ENCODE measurements at places on chromosomes 16 and 17.

DNA sequence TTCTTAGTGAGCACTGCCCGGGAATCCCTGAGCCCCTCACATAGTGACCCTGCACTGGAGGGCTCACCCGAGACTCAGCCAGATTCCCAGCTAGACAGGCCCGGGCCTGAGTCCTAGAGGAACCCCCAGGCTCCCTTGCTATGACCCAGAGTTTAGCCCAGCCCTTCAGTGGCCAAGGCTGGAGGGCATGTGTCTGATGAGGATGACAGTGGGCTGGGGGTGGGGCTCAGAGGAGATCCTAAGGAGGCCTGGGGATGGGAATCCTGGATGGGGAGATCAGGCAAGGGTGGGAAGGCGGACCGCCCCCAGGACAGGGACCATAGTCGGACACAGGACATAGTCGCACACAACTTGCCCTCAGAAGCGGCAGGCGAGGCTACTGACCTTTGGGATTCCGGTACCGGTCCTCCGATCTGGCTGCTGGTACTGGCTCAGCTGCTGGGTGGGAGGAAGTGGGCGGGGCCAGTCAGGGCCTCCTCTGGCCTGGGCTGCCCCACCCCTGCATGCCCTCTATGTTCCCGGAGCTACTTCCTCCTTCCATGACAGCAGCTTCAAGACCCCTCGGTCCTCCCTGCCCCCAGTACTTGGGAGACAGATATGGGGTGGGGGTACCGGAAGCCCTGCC, 1.1 kb downstream of the CD79B start:
- DNase-seq = no peak

DNA sequence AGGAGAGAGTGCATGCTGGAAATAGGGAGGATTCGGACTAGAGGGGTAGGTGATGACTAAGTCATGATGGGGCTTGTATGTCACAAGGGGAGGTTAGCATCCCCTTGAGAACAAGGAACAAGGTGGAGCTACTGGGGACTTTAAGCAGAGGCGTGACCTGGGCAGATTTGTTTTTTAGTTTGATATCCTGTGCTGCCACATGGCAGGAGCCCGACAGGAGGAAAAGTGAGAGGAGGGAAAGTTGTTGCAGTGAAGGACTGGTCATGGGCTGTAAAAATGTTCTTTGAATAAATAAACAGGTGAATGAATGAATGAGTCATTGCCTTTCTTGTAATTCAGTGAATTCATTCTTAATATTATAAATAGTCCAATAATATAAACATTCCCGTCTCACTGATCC, 365.1 kb upstream of the CDH5 start:
- no peak for DNase-seq

GRCh38 chr17:36931697-36932382, 5.4 kb upstream of the LHX1 start:
- peak; percentile 39 for DNase-seq

- no peak for DNase-seq
Observed at GRCh38 chr16:25235991-25236390, 19.2 kb downstream of the AQP8 start.

DNA sequence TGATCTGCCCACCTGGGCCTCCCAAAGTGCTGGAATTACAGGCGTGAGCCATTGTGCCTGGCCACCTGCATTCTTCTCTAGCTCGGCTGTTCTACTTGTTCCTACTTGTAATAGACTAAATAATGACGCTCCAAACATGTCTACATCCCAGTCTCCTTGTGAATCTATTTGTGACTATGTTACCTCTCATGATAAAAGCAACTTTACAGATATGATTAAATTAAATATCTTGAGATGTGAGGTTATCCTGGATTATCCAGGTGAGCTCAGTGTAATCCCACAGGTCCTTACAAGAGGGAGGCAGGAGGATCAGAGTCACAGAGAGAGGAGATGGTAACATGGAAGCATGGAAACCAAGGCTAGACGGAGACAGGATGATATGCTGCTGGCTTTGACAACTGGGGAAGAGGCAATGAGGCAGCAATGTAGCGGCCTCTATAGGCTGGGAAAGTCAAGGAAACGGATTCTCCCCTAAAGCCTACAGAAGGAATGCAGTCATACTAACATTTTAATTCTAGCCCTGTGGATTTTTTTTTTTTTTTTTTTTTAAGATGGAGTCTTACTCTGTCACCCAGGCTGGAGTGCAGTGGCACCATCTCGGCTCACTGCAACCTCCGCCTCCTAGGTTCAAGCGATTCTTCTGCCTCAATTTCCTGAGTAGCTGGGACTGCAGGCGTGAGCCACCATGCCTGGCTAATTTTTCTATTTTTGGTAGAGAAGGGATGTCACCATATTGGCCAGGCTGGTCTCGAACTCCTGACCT, 5.0 kb upstream of the LASP1 start:
- no peak for DNase-seq

GRCh38 chr17:8986295-8986694, 20.8 kb upstream of the PIK3R5 start:
- no peak for DNase-seq

DNA sequence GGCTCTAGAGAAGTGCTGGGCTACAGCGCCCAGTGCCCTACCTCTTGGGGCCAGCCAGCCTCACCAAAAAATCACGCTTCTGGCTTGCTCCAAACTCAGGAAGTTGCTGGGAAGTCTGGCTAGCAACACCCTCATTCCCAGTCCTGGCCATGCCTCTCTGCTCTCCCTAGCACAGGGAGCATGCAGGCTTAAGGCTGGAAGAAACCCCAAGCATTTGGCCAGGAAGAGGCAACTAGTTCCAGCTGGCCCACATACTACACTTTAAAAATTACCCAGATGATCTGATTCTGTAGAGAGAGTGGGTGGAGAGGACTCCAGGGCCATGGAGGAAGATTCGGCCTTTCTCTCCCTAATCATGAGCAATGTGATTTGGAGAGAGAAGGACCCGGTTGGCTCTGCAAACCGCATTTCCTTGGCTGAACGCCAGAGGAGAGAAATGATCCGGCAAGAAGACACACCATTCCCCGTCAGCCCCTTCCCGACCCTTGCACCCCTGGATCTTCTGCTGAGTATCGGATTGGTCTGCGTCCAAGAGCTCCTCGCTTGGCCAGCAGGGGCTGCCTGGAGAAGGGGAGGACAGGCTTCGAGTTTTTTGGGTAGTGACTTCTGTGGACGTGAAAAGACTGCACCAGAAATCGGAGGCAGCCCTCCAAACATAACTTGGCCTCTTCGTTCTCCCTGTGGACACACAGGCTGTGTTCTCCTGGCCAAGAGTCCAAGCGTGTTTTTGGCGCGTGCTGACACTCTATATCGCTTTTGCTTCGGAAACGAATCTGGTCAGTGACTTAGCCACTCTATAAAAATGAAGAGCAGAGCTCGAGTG, 406.3 kb downstream of the WWOX start:
- peak; percentile 52 for DNase-seq

DNA sequence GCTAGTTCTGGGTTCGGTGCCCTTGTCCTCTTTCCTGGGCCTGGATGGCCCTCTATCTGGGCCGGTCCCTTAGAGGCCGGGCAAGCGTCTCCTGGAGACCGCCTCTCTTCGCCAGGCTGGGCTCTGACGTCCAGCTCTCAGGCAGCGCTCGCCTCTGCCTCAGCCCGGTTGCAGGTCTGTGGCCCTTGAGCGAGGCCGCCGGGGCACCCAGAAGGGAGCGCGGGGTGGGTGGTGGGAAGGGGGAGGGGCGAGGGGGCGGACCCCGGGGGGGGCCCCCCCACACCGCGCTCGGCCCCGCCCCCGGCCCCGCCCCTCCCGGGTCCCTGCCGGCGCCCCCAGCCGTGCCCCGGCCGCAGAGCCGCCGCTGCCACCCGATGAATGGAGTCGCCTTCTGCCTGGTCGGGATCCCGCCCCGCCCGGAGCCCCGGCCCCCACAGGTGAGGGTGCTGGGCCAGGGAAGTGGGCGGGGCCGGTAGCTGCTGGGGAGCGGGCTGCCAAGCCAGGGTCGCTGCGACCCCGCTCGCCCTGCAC, at the start of gene ARHGAP23:
Gene ARHGAP23, plus strand, starts transcription at position 353 of the 531 bp plus-strand sequence. Its CDS starts 22 bp downstream, at position 375.
- peak; percentile 68 for DNase-seq

DNA sequence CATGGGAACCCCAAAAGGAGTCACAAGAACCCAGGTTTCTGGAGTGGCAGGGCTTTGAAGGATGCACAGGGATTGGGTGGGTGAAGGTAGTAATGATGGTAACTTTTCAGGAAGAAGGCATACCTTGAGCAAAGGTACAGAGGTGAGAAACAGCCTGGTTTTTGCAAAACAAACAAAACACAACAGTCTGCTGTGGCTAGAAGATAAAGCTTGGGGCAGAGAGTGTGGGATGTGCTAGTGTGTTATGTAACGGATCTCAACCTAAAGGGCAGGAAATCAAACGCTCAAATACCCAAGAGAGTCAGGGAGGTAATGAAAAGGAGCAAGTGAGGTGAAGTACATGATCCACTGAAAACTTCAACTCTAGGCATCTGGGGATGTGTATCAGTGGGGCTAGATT, 4.6 kb downstream of the PTGES3L start:
- DNase-seq = no peak

DNA sequence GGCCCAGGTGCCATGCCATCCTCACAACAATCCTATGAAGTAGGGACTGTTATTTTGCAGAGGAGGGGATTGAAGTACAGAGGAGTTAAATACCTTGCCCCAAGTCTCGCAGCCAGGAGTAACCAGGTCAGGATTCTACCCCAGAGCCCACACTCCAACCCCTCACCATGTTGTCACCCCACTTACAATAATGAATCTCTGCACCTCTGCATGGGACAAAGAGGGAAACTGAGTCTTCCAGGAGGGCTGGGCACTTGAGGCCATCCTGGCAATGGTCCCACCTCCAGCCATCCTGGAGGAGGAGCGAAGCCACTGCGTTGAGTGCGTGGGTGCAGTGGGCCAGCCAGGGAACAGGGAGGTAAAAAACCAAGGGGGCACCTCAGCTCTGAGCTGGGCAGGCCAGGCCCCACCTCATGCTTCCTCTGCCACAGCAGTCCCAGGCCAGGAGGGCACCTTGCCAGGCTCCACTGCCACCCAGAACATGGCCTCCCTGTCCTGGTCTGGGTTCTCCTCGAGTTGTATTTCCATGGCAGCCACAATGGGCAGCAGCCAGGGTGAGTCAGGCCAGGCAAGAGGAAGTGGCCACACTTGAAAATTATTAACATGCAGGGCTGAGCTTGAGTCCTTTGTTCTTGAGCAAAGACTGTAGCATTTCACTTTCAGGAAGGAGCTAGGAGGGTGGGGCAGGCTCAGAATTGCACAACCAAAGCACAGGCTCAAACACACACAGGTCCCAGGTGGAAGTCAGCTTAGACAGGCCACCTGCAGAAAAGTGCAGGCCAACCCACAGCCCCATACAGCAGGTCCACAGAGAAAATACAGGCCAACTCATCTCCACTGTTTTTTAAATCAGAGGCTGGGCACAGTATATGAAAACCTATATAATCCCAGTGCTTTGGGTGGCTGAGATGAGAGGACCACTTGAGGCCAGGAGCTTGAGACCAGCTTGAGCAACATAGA, 52.1 kb downstream of the CUEDC1 start:
- peak; percentile 87 for DNase-seq

DNA sequence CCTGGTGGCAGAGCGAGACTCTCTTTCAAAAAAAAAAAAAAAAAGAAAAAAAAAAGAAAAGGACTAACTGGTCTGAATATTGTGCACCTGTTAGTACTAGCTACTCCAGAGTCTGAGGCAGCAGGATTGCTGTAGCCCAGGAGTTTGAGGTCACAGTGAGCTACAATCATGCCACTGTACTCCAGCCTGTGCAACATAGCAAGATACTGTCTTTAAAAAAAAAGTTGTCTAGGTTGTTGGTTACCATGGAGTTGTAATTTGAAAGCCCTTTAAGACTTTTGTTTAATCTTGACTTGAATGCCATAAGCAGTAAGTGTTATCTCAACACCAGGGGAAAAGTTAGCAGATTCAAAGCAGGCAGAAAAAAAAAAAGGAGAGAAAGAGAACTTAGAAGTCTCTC, 10.9 kb upstream of the C16orf54 start:
- peak; percentile 49 for DNase-seq

DNA sequence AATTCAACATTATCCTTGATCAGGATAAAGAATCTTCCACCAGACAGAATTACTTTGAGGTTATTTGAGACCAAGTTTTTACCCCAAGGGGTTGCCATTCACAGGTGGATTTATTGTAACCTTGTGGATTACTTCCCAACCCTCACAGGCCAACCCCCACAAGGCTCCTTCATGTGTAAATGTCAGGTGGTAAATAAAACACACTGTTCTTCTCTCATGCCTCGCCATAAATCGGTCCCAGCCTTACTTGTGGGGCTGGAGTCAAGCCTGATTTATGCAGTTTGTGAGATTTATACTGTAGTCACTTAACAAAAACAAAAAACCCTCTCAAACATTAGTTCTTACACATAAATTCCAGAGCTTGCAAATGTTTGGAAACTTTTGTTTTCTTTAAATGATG, 98.6 kb upstream of the IRX3 start:
- no peak for DNase-seq

DNA sequence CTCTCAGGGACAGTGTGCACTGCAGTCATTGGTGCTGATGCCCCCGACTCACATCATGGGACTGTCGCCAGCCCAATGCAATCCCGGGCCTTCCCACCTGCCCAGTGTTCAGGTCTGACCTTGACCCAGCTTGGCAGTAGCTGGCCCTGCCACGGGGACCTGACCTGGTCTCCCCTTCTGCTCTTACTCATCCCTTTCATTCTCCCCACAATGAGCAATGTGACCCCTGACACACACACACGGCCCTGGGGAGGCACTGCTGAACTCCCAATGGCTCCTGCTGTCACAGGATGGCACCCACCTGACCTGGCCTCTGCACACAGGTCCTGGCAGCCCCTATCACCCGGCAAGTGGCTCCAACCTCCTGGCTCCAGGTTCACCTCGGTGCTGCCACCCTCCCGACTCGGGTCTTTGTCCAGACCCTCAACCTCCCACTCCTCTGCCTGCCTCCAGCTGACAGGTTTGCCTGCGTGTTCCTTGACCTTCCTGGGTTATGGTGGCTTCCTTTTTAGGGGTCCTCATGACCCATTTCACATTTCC, 6.6 kb downstream of the CD300C start:
- no peak for DNase-seq

DNA sequence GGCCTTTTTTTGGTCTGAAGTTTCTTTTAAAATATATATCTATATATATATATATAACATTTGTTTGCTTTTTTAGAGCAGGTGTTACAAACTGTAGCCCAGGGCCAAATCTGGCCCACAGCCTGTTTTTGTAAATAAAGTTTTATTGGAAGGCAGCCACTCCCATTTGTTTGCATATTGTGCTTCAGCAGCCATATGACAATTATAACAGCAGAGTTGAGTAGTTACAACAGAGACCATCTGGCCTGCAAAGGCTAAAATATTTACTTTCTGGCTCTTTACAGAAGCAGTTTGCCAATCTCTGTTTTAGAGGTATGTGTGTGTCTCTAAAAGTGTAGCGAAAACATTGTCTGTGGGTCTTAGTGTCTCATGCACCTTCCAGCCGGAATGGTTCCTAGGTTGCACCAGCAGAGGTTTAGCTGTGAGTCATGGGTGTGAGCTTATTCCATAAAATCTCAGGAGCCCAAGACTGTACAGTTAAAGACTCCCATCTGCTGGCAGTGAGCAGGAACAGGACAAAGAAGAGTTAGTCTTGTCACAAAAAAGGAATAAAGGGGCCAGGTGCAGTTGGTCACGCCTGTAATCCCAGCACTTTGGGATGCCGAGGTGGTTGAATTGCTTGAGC, 23.8 kb downstream of the LCMT1 start:
- peak; percentile 44 for DNase-seq

- no peak for DNase-seq
Observed at GRCh38 chr17:8825802-8826201, 26.6 kb upstream of the MFSD6L start.

All from fibroblast of the aortic adventitia (primary cell).